ENCODE measurements at places on chromosomes 11 and 22.

- no peaks in the 10 kb centered on the region for H3K36me3 ChIP-seq
- no peaks in the 10 kb centered on the region for H3K4me1 ChIP-seq
- DNase-seq = no peak
- peaks cover 10% of the 10 kb centered on the region for H3K27me3 ChIP-seq
Measured at GRCh38 chr11:33451364-33451763, 194.2 kb downstream of the HIPK3 start.

DNA sequence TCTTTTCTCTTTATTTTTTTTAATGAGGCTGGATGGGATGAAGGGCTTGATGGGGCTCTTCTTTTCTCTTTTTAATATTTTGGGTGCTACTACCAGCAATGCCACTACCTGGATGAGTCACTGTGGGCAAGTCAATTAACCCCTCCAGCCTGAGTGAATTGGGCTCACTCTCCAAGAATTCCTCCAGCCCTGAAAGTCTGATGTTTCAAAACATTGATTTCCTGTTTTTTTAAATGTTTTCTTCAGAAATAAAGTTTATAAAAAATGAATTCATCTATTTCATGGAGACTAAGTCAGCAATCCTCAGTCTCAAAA lies 812 bp upstream of the OR5A2 start:
- no peaks in the 10 kb centered on the region for H3K36me3 ChIP-seq
- peaks cover 10% of the 10 kb centered on the region for H3K27me3 ChIP-seq
- DNase-seq = no peak
- H3K27ac ChIP-seq = no peak overlapping the region

DNA sequence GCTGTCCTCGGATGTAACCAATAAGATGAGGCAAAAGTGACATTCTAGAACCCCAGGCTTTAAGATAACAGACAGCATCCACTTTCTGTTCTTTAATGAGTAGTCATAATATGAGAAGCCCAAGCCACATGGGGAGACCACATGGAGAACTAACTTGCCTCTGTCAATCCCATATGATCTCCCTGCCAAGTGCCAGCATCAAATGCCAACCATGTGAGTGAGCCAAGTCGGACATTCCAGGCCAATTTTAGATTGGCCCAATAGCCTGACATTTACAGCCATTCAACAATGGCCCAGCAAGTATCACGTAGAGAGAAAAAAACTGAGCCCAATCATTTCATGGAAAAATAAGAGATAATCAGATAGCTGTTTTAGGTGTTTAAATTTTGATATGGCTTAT lies 2048.3 kb upstream of the RAG2 start:
- H3K4me1 ChIP-seq = no peaks in the 10 kb centered on the region
- no peaks in the 10 kb centered on the region for H3K27me3 ChIP-seq
- no peak for DNase-seq

DNA sequence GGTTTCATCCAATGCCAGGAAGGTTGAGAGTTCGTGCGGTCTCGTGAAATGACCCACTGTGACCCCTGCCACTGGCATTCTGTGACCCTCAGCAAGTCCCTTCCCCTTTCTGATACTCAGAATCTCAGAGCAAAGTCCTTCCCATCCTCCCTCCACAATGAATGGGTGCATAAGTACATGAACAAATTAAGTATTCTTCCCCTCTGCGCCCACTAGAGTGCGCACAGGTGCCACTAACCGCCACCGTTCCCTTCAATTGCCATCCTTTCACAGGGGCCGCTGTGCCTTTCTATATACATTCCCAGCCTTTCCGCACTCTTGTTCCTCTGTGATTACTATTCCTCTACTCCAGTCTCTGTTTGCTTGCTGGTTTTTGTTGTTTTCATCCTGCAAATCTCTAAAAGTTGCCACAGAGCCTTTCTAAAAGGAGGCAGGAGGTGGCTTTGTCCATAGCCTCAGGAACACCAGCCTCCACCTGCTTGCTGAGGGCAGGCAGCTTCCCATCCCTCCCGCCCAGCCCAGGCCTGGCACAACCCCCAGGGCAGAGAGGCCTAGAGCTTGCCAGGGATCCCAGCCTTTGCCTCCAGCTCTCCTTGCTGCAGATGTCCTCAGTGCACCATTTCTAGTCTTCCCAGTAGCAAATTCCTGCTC lies 6.7 kb upstream of the AP1B1 start:
- H3K4me3 ChIP-seq = no peak overlapping the region
- peaks cover 8% of the 10 kb centered on the region for H3K4me1 ChIP-seq
- H3K36me3 ChIP-seq = no peaks in the 10 kb centered on the region
- no peak overlapping the region for H3K27ac ChIP-seq

GRCh38 chr11:116730241-116730561 lies 42.6 kb downstream of the BUD13 start:
- H3K27ac ChIP-seq = no peak overlapping the region
- H3K36me3 ChIP-seq = no peaks in the 10 kb centered on the region
- peaks cover 12% of the 10 kb centered on the region for H3K4me1 ChIP-seq
- H3K27me3 ChIP-seq = no peaks in the 10 kb centered on the region

- no peaks in the 10 kb centered on the region for H3K4me1 ChIP-seq
- H3K36me3 ChIP-seq = no peaks in the 10 kb centered on the region
- H3K4me3 ChIP-seq = no peak overlapping the region
- peaks cover 2% of the 10 kb centered on the region for H3K27me3 ChIP-seq
Measured at GRCh38 chr11:134939905-134940304, 527.9 kb upstream of the B3GAT1 start.

- peaks cover 2% of the 10 kb centered on the region for H3K27me3 ChIP-seq
- no peak overlapping the region for H3K4me3 ChIP-seq
- H3K27ac ChIP-seq = no peak overlapping the region
- no peaks in the 10 kb centered on the region for H3K4me1 ChIP-seq
- no peak for DNase-seq
Measured at GRCh38 chr22:32552521-32552920, 77.9 kb downstream of the FBXO7 start.

DNA sequence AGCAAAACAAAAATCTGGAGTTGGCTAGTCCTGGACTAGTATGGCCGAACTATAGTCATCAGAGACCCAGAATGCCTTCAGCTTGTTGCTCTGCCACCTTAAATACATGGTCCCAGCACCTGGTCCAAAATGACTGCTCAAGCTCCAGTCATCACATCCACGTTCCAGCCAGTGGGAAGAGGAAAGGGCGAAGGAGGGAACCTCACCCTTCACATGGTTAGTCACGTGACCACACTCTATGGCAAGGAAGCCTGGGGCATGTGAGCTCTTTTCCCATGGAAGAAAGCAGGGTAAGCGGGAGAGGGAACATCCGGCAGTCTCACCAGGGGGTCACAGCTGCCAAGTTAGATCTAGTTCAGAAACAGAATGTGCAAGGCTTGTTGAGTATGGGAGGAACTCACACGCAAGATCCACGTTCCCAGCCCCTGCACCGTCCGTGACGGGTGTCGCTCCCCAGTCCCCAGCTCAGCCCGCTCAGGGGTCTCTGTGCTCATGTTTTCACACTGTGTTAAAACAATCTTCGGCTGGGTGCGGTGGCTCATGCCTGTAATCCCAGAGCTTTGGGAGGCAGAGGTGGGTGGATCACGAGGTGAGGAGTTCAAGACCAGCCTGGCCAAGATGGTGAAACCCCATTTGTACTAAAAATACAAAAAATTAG lies 1.9 kb upstream of the ANO9 start:
- H3K27ac ChIP-seq = no peak overlapping the region
- no peaks in the 10 kb centered on the region for H3K36me3 ChIP-seq
- DNase-seq = no peak
- peaks cover 7% of the 10 kb centered on the region for H3K4me1 ChIP-seq
- H3K4me3 ChIP-seq = no peak overlapping the region

GRCh38 chr22:19022755-19023154 lies 86.7 kb upstream of the PRODH start:
- H3K27ac ChIP-seq = no peak overlapping the region
- no peaks in the 10 kb centered on the region for H3K36me3 ChIP-seq
- no peak for DNase-seq
- H3K4me3 ChIP-seq = no peak overlapping the region

- peak overlapping the region; percentile 82 for H3K4me3 ChIP-seq
- peaks cover 28% of the 10 kb centered on the region for H3K36me3 ChIP-seq
- peak overlapping the region; percentile 98 for H3K27ac ChIP-seq
- peaks cover 57% of the 10 kb centered on the region for H3K4me1 ChIP-seq
Measured at GRCh38 chr11:10459029-10459970, 4.2 kb downstream of the AMPD3 start.

DNA sequence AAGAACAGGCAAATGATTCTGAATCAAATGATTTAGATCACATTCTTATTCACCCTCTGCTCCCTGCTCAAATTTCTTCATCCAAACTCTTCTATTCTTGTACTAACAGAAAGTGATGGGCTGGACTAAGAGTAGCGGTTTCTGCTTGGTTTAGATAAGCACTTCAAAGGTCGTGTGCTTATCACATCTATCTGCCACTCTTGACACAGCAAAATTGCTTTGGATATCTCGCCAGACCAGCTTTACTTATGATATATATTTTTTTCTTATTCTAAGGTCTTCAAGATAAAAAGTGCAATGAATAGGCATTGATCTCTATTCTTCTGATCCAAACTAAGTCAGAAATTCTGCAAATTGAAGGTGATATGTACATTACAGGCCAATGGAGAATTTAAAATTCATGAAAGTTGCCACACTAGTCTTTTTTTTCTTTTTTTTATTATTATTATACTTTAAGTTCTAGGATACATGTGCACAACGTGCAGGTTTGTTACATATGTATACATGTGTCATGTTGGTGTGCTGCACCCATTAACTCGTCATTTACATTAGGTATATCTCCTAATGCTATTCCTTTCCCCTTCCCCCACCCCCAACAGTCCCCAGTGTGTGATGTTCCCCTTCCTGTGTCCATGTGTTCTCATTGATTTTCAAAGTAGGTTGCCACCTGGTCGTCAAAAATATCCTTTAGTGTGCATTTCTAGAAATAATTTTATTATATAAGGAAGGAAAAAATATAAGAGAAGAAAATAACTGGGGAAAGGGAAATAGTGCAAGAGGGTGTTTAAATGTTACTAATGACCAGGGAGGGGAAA lies 1941.0 kb upstream of the RAG2 start:
- no peaks in the 10 kb centered on the region for H3K4me1 ChIP-seq
- H3K27me3 ChIP-seq = no peaks in the 10 kb centered on the region
- H3K36me3 ChIP-seq = no peaks in the 10 kb centered on the region

DNA sequence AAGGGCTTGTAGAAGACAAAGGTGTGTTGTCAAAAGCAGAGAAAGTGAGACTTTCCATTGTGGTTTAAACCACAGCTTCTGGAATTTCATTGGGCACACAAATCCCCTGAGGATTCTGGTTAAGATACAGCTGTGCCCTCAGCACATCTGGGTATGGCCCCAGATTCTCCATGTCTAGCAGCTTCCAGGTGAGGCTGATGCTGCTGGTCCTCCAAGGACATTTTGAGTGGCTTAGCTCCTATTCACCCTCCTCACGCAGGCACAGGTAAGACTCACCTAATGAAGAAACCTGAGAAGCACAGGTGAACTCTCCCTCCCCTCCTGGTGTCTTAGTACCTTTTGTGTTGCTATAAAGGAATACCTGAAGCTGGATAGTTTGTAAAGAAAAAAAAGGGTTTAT lies 88.9 kb upstream of the IGLL5 start:
- H3K4me3 ChIP-seq = no peak overlapping the region
- H3K4me1 ChIP-seq = no peaks in the 10 kb centered on the region
- no peak for DNase-seq
- H3K27me3 ChIP-seq = peaks cover 22% of the 10 kb centered on the region

GRCh38 chr22:32887324-32887980 lies 85.9 kb downstream of the TIMP3 start:
- no peaks in the 10 kb centered on the region for H3K4me1 ChIP-seq
- no peak for DNase-seq
- H3K4me3 ChIP-seq = no peak overlapping the region
- H3K27ac ChIP-seq = no peak overlapping the region

DNA sequence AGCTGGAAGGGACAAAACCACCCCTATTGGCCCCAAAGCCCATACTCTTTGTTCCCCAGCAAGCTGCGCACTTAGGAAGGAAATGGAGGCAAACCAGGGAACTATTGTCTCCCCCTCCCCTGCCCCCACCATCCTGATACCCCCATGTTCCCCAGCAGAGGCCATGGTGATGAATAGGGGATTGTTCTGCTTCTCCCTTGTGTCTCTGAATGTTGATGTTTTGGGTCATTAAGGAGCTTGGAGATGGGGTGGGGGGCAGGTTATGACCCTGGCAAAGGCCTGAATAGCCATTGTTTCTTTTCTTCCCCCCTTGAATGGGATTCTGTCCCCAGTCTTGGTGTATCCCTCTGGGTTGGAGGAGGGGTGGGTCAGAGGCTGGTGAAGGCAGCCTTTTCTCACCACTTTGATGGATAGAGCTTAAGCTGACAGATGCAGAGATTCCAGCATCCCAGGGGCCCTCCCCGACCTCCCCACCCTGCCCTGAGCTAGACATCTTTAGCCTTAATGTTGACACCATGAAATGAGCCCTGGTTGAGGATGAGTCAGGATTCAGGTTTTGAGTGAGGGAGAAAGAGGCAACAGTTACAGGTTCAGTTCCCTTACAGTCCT lies 8.3 kb downstream of the DTX4 start:
- H3K27me3 ChIP-seq = peaks cover 11% of the 10 kb centered on the region
- DNase-seq = no peak
- no peaks in the 10 kb centered on the region for H3K4me1 ChIP-seq
- no peak overlapping the region for H3K27ac ChIP-seq
- no peaks in the 10 kb centered on the region for H3K36me3 ChIP-seq
- H3K4me3 ChIP-seq = no peak overlapping the region

- no peak overlapping the region for H3K4me3 ChIP-seq
- H3K27me3 ChIP-seq = peaks cover 2% of the 10 kb centered on the region
- H3K4me1 ChIP-seq = peaks cover 27% of the 10 kb centered on the region
- DNase-seq = no peak
- H3K27ac ChIP-seq = no peak overlapping the region
Measured at GRCh38 chr22:40707154-40707553, 27.9 kb downstream of the MCHR1 start.
